ENCODE measurements at places on chromosomes 1 and 21. TPM values are rescaled to one million over a fixed set of nuclear protein-coding genes. Genes with fewer than 3 reads are reported as not detected.

The KLHDC9 gene
- 7.6 TPM for total RNA-seq

The DAB1 gene
- total RNA-seq: 0.05 TPM

The WNT4 gene
- total RNA-seq: 0.92 TPM

The CD247 gene
- 0.44 TPM for total RNA-seq

The LAPTM5 gene
- total RNA-seq: 1.9 TPM
